NCI-H774 (cell line): ENCODE measurements at places on chromosomes 6 and 20.
A peak's percentile ranks its signal among the peaks of the same experiment; 100 is the strongest.

DNA sequence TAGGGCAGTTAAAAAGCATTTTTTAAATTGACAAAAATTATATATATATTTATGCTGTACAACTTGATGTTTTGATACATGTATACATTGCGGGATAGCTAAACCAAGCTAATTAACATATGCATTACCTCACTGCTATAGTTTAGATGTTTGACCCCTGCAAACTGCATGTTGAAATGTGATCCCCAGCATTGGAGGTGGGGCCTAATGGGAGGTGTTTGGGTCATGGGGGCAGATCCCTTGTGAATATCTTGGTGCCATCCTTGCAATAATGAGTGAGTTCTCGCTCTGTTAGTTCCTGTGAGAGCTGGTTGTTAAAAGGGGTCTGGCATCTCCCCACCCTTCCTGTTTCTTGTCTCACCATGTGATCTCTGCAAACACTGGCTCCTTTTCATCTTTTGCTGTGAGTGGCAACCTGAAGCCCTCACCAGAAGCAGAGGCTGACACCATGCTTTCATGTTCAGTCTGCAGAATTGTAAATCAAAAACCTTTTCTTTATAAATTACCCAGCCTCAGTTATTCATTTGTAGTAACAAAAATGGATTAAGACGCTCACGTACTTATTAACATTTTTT lies 111.8 kb downstream of the MCHR2 start:
- no peak for DNase-seq

- no peak for DNase-seq
Measured at GRCh38 chr6:152223636-152224035, 413.5 kb downstream of the SYNE1 start.

DNA sequence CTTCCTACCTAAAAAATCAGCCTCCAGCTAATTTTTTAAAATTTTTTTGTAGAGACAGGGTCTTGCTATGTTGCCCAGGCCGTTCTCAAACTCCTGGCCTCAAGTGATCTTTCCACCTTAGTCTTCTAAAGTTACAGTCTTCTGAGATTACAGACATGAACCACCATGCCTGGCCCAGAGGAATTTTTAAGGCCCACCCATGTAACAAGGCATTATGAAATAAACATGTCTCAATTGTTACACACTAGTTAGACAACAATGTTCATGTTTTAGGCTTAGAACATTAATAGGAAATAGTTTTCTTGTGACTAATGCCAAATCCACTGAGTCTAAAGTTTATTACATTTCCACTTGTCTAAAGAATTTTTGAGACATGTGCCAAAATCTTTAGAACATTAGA lies 221.2 kb downstream of the LAMA2 start:
- DNase-seq, result no peak

GRCh38 chr6:30884521-30885480 lies 482 bp downstream of the DDR1 start:
- DNase-seq, result no peak

GRCh38 chr20:48951646-48952045 lies 30.1 kb downstream of the ARFGEF2 start:
- DNase-seq, result no peak

GRCh38 chr6:5085648-5086293 lies 630 bp downstream of the PPP1R3G start:
- DNase-seq, result peak; percentile 24

DNA sequence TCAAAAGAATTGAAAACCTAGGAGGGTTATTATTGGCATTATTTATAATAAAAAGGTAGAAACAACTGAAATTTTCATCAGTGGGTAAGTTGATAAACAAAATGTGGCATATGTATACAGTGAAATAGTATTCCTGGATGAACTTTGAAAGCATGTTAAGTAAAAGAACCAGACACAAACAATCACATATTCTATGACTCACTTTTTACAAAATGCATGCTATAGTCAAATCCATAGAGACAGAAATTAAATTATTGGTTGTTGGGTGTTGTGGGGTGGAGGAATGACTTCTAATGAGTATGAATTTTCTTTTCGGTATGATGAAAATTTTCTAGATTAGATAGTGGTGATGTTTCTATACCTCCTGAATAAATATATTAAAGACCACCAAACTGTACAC lies 94.6 kb downstream of the LRRC1 start:
- no peak for DNase-seq

- DNase-seq, result no peak
Measured at GRCh38 chr6:25793970-25794369, 37.9 kb downstream of the SLC17A1 start.

DNA sequence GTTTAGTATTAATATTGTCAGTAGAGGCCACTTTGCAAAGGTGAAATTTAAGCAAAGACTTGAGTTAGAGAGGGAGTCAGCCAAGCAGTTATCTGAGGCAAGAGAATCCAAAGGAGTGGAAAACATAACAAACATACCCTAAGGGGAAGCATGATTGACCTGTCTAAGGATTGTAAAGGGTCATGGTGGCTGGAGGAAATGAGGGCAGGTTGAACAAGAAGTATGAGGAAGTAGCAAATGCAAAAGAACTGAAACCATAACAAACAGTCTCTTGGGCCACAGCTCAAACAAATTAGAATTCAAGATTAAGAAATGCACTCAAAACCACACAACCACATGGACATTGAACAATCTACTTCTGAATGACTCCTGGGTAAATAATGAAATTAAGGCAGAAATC lies 103.2 kb downstream of the FBXO5 start:
- DNase-seq, result no peak

- no peak for DNase-seq
Measured at GRCh38 chr20:17936761-17937732, 31.5 kb downstream of the SNX5 start.

- no peak for DNase-seq
Measured at GRCh38 chr6:126268092-126268491, 71.8 kb upstream of the CENPW start.

DNA sequence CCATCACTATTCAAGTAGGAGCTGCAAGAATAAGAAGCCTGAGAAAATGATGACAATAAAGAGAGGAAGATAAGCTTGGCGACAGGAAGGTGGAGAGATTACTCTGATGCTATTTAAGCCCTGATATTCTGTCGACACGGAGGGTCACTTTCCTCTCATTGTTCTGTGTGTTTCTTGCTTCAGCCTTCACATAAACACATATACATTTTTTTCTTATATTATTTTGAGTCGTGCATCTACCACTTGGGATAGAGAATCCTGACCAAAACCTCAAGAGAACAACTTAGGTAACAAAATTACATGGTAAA lies 10.5 kb downstream of the PTCHD4 start:
- DNase-seq, result no peak

DNA sequence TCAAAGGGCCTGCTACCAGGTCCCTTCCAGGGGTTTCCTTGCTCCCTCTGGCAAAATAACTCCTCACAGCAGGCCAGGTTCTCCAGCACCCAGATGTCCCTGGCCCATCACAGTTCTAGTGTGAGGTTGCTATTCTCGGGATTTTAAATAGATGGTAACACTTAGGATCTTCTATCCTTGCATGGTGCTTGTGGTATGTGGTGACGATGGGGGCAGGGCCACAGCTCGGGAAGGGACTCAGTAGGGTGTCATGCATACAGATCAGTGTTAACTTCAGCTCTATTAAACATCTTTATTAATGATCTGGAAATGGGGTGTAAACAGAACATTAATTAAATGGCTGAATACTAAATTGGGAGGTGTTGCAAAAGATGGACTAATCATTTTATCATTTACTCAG lies 323.8 kb downstream of the QKI start:
- no peak for DNase-seq

GRCh38 chr6:128739112-128739511 lies 143.8 kb upstream of the LAMA2 start:
- no peak for DNase-seq

GRCh38 chr6:33217681-33218080 lies 9.4 kb downstream of the RING1 start:
- DNase-seq, result no peak

- no peak for DNase-seq
Measured at GRCh38 chr20:53809728-53810365, 216.2 kb upstream of the ZNF217 start.

DNA sequence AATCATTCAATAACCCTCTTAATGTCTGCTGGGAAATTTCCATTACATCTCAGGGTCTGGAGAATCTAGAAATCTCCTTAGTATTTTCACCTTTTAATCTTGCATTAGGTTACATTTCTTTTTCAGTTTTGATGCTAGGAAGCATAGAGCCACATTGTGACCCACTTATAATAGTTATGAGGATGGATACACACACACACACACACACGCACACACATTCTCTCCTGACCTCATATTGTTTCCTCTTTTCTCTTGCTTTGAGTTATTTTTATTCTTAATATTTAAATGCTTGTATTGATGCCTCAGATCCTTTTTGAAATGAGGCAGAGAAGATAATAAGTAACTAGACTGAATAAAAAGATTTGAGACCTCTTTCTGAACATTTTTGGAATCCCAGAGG lies 128.4 kb downstream of the KLHL32 start:
- no peak for DNase-seq

DNA sequence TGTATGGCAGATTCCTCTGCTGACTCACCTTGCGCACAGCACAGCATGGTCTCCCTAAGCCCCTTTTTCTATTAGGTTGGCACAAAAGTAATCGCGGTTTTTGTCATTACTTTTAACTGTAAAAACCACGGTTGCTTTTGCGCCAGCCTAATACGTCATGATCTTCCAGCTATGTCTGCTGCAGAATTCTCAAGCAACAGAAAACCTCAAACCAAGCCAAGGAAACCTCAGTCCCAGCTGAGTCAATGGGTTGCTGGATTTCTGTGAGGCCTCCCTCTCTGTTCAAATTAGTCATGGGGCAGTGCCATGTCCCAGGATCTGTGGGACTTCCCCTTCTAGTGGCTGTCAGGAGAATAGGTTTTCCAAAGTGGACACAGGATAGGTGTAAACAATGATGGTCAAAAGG lies 15.7 kb upstream of the ENPP1 start:
- DNase-seq, result no peak

DNA sequence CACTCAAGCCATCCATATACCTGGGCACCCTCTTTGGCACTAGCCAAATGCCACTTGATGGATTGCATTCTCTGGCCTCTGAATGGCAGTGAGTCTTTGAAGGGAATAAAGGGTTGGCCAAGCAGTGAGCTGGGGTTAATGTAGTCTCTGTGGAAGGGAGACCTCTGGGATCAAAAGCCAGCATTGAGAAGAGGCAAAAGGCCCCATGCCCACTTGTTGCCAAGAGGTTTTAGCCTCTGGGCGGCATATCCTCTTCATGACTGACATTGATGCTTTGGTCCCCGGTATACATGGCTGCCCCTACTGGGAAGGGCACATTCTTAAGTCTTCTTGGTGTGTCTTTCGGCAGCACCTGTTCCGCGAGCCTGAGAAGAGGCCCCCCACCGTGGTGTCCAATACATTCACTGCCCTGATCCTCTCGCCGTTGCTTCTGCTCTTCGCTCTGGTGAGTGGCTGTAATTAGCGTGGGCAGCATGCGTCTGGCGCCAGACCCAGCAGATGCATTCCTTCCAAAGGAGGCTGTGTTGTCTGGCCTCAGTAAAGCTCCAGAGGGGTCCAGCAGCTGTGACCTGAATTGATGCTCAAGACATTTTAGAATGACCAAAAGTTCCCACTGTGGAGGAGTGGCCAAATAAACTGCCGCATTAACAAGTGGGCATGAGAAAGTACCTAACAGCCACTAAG lies 29.5 kb downstream of the GHRH start:
- DNase-seq, result no peak

DNA sequence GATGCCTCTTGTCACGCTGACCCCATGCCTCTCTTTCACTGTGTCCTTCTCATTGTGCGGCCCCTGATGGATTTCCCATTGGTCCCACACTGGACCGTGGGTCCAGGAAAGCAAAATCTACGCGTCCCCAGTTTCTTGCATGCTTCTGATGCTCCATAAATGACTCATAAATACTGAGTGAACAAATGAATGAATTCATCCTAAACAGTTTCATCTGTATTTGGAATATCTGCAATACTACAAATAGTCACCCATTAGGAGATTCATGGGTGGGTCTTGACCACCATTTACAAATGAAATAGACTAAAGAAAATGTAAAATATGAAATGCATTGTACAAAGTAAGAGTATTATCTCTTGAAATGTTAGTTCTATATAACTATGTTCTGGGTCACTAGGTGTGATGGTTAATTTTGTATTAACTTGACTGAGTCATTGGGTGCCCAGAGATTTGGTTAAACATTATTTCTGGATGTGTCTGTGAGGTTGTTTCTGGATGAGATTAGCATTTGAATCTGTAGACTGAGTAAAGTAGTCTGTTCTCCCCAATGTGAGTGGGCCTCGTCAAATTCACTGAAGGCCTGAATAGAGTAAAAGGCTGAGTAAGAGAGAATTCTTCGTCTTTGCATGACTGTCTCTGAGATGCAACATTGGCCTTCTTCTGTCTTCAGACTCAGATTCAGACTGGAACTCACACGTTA lies 448.7 kb downstream of the PREX1 start:
- no peak for DNase-seq
